Naive thymus-derived CD4-positive, alpha-beta T cell (primary cell): ENCODE measurements at places on chromosomes 16 and 17.

GRCh38 chr16:82580298-82580890, 46.4 kb upstream of the CDH13 start:
- H3K36me3 ChIP-seq = no peaks in the 10 kb centered on the region
- H3K4me3 ChIP-seq = no peak overlapping the region
- no peaks in the 10 kb centered on the region for H3K27me3 ChIP-seq
- DNase-seq = no peak
- no peak overlapping the region for H3K27ac ChIP-seq

GRCh38 chr16:66750279-66751052, 943 bp downstream of the DYNC1LI2 start:
- peaks cover 33% of the 10 kb centered on the region for H3K36me3 ChIP-seq
- H3K4me3 ChIP-seq = peak overlapping the region; percentile 78
- H3K27ac ChIP-seq = peak overlapping the region; percentile 91

DNA sequence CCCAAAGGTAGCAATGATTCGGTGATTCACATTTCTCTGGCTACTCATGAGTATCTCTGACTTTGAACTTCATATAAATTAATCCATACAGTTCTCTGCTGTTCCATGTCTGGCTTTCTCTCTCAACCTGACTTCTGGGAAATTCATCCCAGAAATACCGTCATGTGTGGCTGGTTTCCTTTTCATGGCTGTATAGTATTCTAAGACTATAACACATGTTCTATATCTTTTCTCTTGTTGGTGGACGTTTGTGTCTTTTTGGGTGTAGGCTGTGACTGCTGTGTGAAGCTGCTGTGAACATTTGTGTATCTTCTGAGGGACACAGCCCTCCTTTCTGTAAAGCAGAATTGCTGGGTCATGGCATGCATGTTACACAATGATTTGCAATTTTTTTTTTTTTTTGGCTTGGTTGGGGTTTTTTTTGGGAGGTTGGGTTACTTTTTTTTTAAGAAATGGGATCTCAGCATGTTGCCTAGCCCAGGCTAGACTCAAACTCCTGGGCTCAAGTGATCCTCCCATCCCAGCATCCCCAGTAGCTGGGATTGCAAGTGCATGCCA, 6.3 kb downstream of the TTYH2 start:
- no peaks in the 10 kb centered on the region for H3K36me3 ChIP-seq
- H3K4me3 ChIP-seq = no peak overlapping the region
- DNase-seq = no peak

DNA sequence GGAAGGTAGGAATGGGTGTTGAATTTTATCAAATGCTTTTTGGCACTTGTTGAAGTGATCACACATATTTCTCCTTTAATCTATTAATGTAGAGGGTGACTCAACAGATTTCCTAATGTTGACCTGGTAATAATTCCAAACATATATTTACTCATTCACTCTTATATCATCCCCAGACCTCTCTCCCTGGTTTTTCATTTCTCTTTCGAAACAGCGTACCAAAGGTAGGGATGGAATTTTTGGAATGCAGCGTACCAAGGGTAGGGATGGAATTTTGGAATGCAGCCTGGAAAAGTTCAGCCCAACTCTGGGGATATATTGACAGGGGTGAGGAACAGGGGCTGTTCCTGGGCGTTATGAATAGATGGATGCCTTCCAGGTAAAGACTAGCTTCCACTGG, 7.3 kb downstream of the KIF18B start:
- H3K27ac ChIP-seq = no peak overlapping the region
- no peaks in the 10 kb centered on the region for H3K27me3 ChIP-seq
- no peak for DNase-seq
- H3K4me1 ChIP-seq = no peaks in the 10 kb centered on the region

DNA sequence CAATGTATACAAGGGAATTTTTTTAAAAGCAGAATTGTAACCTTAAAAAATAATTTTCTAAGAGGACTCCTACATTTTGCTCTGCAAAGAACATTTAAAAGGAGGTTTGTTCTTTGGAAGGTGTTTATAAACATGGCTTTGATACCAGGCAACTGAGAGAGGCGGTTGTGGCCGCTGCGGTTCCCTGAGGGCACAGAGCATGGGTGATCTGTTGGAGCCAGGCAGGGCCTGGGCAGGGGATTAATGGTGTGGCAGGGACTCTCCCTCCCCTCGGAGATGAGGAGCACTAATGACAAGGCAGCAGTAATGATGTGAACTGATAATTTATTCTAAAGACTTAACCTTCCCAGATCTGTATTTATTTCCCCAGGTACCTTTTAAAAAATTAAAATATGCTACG, 65.4 kb downstream of the WWP2 start:
- no peak for DNase-seq
- H3K36me3 ChIP-seq = no peaks in the 10 kb centered on the region
- no peaks in the 10 kb centered on the region for H3K4me1 ChIP-seq
- H3K27ac ChIP-seq = no peak overlapping the region

DNA sequence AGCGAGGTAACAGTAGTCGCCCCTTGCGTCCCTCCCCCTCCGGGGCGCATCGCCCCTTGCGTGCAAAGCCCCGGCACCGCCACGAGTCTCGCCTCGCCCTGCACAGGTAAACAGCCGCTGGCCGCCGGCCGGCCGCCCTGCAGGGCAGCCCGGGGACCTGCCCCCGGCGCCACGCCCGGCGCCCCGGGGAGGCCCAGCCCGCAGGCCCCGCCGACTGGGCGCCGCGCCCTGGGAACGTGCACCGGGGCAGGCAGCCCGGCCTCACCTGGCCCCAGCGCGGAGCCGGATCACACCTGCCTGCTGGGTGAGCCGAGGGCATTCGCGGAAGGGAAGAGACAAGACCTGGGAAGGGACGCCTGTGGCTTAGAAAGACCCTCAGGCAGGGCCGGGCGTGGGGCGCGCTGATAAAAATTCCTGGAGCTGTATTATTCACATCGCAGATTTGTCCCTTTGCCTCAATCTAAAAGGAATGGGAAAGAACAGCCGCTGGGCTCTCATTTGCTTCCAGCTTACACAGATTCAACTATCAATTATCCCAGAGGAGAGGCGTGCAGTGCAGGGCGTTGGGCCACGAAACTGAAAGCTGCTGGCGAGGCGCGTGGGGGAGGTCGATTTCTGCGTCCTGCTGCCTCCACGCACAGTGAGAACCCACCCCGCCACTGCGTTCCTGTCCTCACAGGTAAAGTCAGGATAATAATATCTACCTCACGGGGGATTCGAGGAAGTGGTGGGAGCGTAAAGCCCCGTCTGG, 451.9 kb downstream of the SLC39A11 start:
- no peaks in the 10 kb centered on the region for H3K27me3 ChIP-seq
- no peaks in the 10 kb centered on the region for H3K36me3 ChIP-seq
- H3K4me3 ChIP-seq = no peak overlapping the region
- H3K4me1 ChIP-seq = no peaks in the 10 kb centered on the region
- H3K27ac ChIP-seq = no peak overlapping the region

GRCh38 chr17:75738218-75738802, 17.1 kb downstream of the ITGB4 start:
- H3K27ac ChIP-seq = no peak overlapping the region
- H3K4me1 ChIP-seq = no peaks in the 10 kb centered on the region
- no peaks in the 10 kb centered on the region for H3K27me3 ChIP-seq
- DNase-seq = no peak

DNA sequence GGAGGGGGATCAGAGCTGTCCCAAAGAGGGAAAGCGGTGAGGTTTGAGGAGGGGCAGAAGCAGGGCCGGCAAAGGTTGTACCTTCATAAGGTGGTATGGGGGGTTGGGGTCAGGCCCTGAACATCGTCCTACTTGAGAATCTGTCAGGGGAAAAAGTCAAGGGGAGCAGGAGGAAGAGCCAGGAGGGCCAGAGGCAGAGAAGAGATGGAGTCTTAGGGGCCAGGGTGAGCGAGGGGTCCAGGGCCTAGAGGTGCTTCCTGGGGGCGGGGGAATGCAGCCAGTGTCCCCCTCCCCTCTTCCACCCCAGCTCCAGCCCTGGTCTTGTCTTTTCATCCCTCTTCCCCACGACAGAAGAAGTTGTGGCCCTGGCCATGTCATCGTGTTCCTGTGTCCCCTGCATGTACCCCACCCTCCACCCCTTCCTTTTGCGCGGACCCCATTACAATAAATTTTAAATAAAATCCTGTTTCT, 1.3 kb upstream of the PRRT2 start:
- peaks cover 14% of the 10 kb centered on the region for H3K36me3 ChIP-seq
- peak overlapping the region; percentile 80 for H3K4me3 ChIP-seq
- no peak for DNase-seq
- H3K4me1 ChIP-seq = peaks cover 46% of the 10 kb centered on the region
- H3K27ac ChIP-seq = peak overlapping the region; percentile 79
- no peaks in the 10 kb centered on the region for H3K27me3 ChIP-seq

- H3K4me3 ChIP-seq = no peak overlapping the region
- H3K27ac ChIP-seq = no peak overlapping the region
- no peak for DNase-seq
- no peaks in the 10 kb centered on the region for H3K36me3 ChIP-seq
- H3K27me3 ChIP-seq = no peaks in the 10 kb centered on the region
These were observed 59.9 kb upstream of the ATF7IP2 start for GRCh38 chr16:10325783-10326543.

DNA sequence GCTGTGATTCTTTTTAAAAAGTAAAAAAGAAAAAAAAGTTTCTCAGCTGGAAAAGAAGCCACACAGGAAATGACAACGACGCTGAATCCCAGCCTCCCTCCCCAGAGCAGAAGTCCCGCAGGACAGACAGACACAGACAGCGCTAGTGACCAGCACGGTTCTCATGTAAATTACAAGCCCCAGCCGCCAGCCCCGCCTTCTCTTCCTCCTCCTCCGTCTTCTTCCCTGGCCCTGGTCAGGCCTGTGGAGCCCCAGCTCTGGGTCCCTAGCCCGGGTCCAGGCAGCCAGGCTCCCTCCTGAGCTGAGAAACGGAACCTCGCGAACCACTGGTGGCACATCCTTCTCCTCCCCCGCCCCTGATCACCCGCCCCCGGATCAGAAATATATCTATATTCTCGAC, 7.0 kb upstream of the IL17C start:
- no peak overlapping the region for H3K4me3 ChIP-seq
- H3K4me1 ChIP-seq = no peaks in the 10 kb centered on the region
- no peak for DNase-seq
- H3K36me3 ChIP-seq = peaks cover 54% of the 10 kb centered on the region
- H3K27me3 ChIP-seq = no peaks in the 10 kb centered on the region

- H3K27me3 ChIP-seq = no peaks in the 10 kb centered on the region
- H3K4me3 ChIP-seq = no peak overlapping the region
- H3K36me3 ChIP-seq = peaks cover 44% of the 10 kb centered on the region
- H3K27ac ChIP-seq = no peak overlapping the region
- no peaks in the 10 kb centered on the region for H3K4me1 ChIP-seq
These were observed 103.1 kb downstream of the AATF start for GRCh38 chr17:37051833-37052232.

- H3K36me3 ChIP-seq = no peaks in the 10 kb centered on the region
- no peak overlapping the region for H3K4me3 ChIP-seq
- no peaks in the 10 kb centered on the region for H3K4me1 ChIP-seq
These were observed 457.2 kb upstream of the CDH11 start for GRCh38 chr16:65579050-65579449.

- H3K4me3 ChIP-seq = no peak overlapping the region
- no peak overlapping the region for H3K27ac ChIP-seq
- H3K36me3 ChIP-seq = no peaks in the 10 kb centered on the region
- H3K4me1 ChIP-seq = no peaks in the 10 kb centered on the region
- DNase-seq = no peak
These were observed 10.9 kb upstream of the CHST6 start for GRCh38 chr16:75506107-75506506.

DNA sequence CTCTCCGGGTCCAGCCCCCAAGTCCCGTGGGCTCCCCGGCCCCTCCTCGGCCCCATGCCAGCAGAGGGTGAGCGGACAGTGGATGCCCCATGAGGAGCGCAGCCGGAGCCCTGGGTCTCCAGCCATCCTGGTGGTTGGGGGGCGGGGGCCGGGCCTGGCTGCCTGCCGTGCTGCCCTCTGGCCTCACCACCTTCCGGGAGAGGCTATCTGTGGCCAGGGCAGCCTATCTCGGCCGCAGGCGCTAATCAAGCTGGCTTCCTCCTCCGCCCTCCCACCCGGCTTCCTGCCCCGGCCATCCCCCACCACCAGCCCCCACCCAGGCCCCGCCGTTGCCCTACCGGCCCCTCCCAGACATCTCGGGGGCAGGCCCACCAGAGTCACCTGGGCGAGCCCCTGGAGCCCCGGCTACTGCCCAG, 46.8 kb downstream of the ZFPM1 start:
- no peak for DNase-seq
- H3K4me1 ChIP-seq = no peaks in the 10 kb centered on the region
- no peak overlapping the region for H3K27ac ChIP-seq
- no peaks in the 10 kb centered on the region for H3K36me3 ChIP-seq

DNA sequence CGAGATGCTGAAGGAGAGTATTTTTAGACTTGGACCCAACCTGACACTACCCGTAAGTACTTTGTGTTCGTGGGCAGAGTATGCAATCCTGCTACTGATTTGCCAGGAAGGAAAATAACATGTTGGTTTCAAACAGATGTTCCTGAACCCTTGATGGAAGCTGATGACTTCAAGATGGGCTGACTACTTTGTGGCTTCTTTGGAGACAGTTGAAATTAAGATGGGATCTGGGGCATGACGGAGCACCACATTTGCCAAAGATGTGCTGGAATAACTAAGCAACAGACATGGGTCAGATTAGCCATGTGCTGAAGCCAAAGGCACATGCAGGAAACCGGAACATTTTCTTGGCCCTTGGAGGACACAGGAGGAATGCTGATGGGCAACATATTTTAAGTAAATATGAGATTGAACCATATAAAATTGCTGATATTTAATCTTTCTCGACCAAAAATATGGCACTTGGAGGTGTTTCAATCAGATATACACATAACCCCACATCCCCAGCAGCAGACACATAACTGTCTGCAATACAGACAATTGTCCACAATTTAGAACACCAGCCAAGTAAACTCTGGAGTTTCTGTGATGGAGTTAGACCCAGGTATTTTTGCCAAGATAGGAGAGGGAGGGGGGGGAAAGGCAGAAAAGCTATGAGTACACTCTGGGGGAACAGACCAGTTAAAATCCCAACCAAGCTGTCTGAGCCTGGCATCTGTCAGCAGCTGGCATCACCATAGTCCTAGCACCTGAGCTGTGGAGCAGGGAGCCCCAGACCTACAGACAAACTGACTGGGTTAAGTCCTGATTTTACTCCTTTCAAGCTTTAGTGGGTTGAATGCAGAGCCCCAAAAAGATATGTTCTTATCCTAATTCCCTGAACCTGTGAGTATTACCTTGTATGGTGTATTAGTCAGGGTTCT, 329.4 kb upstream of the CDH5 start:
- no peaks in the 10 kb centered on the region for H3K36me3 ChIP-seq
- no peak for DNase-seq
- no peak overlapping the region for H3K4me3 ChIP-seq
- H3K27ac ChIP-seq = no peak overlapping the region
- no peaks in the 10 kb centered on the region for H3K27me3 ChIP-seq
- H3K4me1 ChIP-seq = no peaks in the 10 kb centered on the region

- H3K4me1 ChIP-seq = no peaks in the 10 kb centered on the region
- no peak overlapping the region for H3K27ac ChIP-seq
- no peaks in the 10 kb centered on the region for H3K27me3 ChIP-seq
- H3K36me3 ChIP-seq = no peaks in the 10 kb centered on the region
- no peak overlapping the region for H3K4me3 ChIP-seq
These were observed 29.5 kb downstream of the HYDIN start for GRCh38 chr16:71201054-71201453.
